ENCODE measurements at places on chromosomes 2 and 18. TPM values are rescaled to one million over a fixed set of nuclear protein-coding genes. Genes with fewer than 3 reads are reported as not detected.

CCDC121 gene
- total RNA-seq, result 1.9 TPM

NT5C1B gene
- total RNA-seq, result not detected

SERPINB7 gene
- total RNA-seq, result not detected

TNFAIP6 gene
- total RNA-seq, result 2.3 TPM

TUBB8B gene
- not detected for total RNA-seq

CRIM1 gene
- total RNA-seq, result 66.9 TPM

ABCB11 gene
- 1.2 TPM for total RNA-seq

C18orf63 gene
- not detected for total RNA-seq

CHAC2 gene
- 3.3 TPM for total RNA-seq

HSBP1L1 gene
- 68.4 TPM for total RNA-seq

DPYSL5 gene
- 1.3 TPM for total RNA-seq

RGPD4 gene
- total RNA-seq, result not detected

DNA sequence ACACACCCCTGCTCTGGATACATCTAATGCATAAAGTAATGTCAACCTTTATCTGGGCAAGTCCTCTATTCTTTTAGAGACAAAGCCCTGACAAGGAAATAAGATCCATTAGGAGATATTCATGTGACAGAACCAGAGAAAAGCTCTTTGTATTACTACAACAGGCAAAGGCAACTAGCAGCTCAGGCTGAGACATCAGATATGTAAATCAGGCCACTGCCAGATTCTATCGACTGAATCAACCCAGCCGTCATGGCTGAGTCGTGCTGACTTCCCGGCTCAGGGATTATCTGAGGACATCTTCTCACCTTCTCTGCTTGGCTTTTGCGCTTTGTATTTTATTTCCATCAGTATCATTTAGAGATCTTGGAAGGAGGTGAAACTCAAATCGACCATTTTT is 294.5 kb downstream of the PLCL1 start:
- DNase-seq, result no peak

DNA sequence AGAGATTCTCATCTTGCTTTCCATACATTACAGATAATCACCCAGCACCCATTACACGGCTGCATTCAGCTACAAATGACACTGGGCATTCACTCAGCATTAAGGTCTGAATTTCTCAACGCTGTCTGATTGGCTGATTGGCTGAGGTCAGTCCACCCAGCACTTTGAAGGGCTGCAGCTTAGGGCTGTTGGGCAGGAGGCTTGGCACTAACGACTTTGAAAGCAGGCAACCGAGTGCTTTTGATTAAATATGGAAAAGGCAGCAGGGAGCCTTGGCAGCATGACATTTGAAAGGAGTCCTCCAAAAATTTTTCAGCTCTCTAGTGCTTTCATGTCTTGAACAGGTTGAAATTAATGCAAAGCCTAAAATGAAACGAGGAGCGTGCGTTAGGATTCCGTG is 253.0 kb downstream of the DCDC2C start:
- no peak for DNase-seq

- DNase-seq, result no peak
These were observed 300.9 kb downstream of the NBAS start for GRCh38 chr2:15260196-15260595.

GRCh38 chr2:29082804-29083495 is 8.6 kb upstream of the PCARE start:
- no peak for DNase-seq

DNA sequence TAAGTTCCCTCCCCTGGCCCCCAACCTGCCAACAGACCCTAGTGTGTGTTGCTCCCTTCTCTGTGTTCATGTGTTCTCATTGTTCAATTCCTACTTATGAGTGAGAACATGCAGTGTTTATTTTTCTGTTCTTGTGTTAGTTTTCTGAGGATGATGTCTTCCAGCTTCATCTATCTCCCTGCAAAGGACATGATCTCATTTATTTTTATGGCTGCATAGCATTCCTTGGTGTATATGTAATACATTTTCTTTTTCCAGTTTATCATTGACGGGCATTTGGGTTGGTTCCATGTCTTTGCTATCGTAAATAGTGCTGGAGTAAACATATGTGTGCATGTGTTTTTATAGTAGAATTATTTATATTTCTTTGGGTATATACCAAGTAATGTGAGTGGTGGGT is 602.2 kb downstream of the DSC3 start:
- no peak for DNase-seq

- DNase-seq, result no peak
These were observed 265.4 kb downstream of the TRIB2 start for GRCh38 chr2:12982149-12982584.

GRCh38 chr18:65975536-65975935 is 224.7 kb downstream of the CDH7 start:
- DNase-seq, result no peak

DNA sequence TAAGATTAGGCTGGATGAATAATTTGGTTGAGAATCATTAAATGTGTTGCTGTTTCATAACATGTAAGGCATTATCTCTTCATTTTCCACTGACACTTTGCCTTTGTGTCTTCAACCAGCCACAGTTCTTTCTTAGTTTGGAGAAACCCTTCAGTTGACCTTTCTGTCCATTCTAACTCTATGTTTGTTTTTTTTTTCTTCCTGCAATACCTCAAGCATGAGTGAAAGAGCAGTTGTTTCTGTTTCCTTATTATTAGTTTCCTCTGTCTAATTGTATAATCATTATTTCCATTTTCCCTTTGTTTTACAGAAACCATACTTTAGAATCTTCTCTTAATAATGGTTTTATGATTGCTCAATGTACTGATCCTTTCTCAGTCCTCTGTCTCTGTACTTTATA is 25.6 kb downstream of the HADHB start:
- DNase-seq, result no peak

DNA sequence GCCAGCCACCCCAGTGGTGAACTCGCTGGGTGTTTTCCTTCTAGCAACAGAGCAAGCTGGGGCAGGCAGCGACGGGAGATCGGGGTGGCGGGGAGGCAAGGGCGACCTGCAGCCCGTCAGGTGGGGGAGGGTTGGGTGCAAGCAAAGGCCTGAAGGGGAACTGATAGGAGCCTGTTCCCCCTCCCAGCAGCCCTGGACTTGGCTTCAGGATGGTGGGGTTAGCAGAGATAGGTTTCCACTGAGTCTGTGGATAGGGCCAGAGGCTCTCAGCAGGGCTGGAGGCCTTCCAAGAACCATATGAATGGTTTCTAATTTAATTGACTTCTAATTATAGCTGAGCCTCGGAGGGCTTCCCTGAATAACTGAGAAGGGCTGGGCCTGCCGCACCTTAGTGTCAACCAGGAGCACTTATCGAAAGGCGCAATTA is 55.3 kb downstream of the EDAR start:
- peak; percentile 63 for DNase-seq

DNA sequence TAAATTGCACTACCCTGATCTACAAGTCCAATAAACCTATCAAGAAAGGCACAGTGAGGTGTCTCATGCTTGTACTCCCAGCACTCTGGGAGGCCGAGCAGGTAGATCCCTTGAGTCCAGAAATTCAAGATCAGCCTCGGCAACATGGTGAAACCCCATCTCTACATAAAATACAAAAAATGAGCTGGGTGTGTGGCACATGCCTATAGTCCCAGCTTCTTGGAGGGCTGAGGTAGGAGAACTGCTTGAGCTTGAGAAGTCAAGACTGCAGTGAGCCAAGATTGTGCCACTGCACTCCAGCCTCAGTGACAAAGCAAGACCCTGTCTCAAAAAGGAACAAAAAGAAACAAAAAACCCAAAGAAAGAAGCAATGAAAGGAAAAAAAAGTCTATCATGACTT is 58.9 kb downstream of the ROCK2 start:
- DNase-seq, result no peak

DNA sequence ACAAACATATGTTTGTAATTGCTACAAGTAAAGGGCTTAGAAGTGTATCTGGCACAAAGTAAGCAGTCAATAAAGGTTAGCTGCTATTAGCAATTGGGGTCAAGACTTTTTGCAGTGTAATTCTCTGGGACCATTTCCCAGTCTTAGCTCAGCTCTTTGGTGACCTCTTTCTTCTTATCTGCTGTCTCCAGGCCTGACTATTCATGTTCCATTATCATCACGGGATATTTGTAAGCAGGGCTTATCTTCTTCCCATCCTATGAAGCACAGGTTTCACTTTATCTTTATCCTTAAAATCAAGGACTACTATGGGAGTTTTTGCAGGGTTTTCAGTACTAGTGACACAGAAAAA is 131.7 kb downstream of the DOCK10 start:
- DNase-seq, result no peak

- DNase-seq, result no peak
These were observed 35.2 kb downstream of the MTHFD2 start for GRCh38 chr2:74233648-74234047.

DNA sequence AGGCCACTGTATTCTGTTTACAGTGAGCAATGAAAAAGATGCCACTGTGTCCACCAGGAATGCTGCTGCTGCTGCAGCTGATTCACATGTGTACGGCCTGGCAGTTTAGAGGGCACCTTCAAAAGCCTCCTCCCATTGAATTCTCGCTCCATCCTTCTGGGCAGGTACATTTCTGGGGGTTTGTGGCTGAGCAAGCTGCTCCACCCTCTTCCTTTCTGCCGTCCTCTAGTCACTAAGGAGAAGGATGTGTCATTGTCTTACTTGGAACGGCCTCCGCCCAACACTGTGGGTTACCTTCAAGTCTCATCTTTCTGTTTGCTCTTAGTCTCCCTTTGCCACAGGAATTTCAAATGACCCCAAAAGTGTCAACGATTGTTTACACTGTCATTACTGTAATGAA is 182.0 kb downstream of the ZBTB7C start:
- no peak for DNase-seq

DNA sequence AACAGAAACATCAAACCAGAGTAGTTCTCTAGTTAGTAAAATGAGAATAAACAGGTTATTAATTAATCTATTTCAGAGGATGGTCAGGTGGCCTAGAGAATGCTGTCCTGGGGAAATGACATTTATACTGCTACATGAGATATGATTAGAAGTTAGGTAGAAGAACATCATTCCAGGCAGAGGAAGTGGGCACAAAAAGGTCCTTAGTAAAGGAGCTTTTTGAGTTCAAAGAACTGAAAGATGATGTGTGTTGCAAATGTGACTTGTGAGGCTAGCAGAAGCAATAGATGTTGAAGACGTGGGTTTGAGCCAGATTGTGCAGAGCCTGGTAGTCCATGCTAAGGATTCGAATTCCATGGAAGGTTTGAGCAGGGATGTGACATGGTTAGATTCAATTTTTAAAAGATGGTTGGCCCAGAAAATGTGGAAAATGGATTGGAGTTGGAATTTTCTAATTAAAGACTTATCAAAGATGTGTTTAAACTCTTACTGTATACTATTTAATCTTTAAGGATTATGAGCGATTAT is 34.2 kb downstream of the RAB10 start:
- no peak for DNase-seq

- no peak for DNase-seq
These were observed 157.5 kb downstream of the TNS1 start for GRCh38 chr2:217845301-217845700.

GRCh38 chr2:42032224-42032620 is 15.6 kb upstream of the PKDCC start:
- DNase-seq, result no peak

- no peak for DNase-seq
These were observed 29.0 kb downstream of the TNFRSF11A start for GRCh38 chr18:62354151-62354550.

DNA sequence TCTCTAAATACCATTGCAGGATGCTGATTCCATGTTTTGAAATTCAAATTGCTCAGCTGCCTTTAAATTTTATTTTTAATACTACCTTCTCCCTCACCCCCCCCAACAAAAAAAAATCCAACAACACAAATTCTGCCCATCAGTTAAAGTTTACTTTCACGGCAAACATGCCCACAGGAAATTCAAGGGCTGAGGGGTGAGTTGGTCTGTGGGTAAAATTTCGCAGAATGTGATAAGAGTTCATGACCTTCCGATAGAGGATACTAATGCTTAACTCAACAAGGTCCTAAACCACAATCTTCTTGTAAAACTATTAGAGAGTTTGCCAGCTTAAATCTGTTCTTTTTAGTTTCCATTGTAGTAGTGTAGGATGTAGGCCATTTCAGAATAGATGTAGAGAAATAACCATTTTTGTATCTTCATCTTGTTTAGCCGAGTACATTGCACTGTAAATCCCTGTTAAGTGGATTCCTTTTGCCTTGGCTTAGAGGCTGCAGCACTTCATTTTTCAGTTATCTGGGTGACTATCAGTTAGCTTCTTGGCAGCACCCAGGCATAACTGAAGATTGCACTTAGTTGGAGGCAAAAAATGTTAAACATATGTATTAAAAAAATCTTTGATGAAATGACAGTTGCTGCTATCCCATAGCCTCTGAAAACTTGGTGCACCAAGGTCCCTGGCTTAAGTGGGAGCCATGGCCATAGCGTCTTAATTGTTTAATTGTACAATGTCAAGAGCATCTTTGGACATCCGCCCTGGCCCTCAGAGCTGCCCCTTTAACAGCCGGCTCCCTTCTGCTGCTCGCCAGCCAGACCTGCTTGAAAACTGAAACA is 232.3 kb downstream of the HAUS1 start:
- DNase-seq, result no peak

DNA sequence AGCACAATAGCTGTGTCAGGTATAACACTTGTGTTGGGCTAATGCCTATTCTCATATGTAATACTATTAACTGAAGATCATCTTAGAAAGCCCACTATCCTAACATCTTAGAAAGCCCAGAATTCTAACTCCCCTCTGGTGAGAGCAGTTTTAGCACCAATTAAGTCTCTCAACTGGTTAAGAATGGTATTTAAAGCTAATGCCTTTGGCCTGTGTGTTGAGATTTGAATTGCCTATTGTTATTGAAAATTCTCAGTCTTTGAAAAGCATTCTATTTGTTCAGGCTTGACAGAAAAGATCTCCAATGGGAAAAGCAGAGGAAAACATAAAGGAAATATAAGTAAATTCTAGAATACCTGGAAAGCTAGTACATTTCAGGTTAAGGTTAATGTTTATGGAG is 352.5 kb downstream of the ARHGAP15 start:
- DNase-seq, result no peak

DNA sequence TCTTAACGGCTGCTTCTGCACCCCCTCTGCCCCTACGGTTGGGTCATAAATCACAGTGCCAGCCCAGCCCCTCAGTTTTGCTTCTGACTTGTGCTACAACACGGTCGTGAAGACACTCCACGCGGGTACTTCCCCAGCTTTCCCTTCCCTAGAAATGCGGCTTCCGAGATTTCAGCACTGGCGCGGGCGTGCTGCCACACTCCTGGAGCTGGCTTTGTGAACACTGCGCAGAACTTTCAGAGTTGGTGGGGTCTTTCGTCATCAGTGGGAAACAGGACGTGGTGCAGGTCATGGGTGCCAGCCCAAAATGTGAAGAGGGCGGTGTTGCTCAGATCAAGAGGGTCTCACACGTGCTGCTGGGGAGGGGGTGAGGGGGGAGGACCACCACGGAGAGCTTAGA is 733.0 kb upstream of the SALL3 start:
- no peak for DNase-seq

All from mucosa of descending colon (tissue), 3 donors.